ENCODE measurements at places on chromosomes 5 and 9.

- no peak for DNase-seq
These were observed 487.2 kb upstream of the KLF4 start for GRCh38 chr9:107976767-107977166.

DNA sequence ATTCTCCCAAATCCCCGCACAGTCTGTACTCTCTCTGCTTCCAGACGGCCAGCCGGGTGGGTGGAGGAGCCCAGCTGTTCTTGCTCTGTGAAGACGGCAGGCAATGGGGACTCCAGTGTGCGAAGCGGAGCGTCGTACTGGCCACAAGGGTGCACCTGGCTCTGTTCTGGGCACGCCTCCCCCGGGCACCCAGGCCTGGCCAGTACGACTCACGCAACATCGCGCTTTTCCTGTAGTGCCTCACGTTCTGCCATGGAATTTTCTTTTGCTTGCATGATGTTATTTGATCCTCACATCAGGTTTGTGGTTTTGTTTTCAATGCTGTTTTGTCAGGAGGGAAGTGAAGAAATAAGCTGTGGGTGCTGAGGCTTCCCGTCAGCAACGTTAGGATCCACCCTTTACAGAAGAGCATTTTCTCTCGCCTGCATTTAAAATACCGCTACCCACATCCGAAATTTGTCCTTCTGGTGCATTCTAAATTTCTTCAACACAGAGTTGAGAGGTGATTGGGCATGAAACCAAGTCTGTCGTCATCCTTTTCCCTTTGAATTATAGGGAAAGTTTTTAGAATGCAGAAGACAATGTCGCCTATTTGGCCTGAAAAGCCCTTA lies 311.7 kb downstream of the TRIM36 start:
- DNase-seq: no peak

DNA sequence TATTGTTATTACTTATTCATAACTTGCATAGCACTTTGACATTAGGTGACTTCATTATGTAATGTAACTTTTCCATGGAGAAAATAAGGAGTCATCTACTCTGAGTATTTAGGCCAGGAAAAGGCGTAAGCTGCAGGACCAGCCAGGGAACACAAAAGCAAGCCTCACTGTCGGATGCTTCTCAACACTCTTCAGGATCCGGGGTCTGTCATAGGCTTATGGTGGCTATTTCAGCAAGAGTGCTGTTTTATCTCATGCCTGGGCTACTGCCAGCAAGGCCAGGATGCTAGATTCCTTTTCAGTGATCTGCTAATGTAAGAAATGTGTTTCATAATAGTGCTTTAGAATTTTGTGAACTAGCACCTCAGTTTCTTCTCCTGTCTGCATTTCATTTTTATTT lies 162.4 kb downstream of the CHSY3 start:
- DNase-seq: no peak

GRCh38 chr5:122126756-122127321 lies 2.5 kb upstream of the ZNF474 start:
- no peak for DNase-seq

GRCh38 chr9:113876151-113876992 lies at the start of gene ZNF618:
Gene ZNF618 (plus strand): TSS chr9:113876309. CDS start chr9:113876381, 72 bp downstream.
- no peak for DNase-seq

DNA sequence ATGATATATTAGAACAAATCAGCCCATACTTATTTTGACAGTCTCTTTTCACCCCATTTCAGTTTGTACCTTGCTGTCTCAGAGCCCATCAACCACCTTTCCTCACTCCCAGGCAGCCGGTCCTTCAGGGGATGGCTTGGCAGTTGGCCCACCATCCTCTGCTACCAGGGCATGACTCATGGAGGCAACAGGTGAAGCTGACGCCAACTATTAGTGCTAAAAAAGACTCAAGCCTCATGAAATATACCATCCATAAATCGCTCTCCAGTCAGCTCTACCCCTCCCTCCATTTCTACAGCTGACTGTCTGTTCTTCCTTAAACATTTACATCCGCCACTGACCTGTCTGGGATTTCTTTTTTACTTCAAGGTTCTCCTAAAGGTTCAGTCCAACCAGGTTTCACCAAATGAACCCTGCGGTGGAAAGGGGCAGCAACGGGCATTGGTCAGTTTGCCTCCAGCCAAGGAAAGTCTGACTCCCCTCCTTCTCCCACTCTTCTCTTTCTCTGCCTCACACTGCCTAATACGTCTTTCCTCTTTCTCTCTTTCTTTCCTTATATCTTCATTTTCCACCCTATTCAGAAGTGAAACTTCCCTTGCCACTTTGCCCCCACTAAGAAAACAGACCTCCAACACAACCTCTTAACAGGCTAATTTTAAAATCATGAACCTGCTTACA lies 439.1 kb downstream of the RAB3C start:
- DNase-seq: no peak

GRCh38 chr9:81979196-81979595 lies 9.4 kb upstream of the SPATA31D1 start:
- DNase-seq: no peak

- no peak for DNase-seq
These were observed 93.3 kb upstream of the SLC44A1 start for GRCh38 chr9:105150991-105151685.

GRCh38 chr5:180069589-180070247 lies 1.8 kb downstream of the RNF130 start:
- DNase-seq: no peak

DNA sequence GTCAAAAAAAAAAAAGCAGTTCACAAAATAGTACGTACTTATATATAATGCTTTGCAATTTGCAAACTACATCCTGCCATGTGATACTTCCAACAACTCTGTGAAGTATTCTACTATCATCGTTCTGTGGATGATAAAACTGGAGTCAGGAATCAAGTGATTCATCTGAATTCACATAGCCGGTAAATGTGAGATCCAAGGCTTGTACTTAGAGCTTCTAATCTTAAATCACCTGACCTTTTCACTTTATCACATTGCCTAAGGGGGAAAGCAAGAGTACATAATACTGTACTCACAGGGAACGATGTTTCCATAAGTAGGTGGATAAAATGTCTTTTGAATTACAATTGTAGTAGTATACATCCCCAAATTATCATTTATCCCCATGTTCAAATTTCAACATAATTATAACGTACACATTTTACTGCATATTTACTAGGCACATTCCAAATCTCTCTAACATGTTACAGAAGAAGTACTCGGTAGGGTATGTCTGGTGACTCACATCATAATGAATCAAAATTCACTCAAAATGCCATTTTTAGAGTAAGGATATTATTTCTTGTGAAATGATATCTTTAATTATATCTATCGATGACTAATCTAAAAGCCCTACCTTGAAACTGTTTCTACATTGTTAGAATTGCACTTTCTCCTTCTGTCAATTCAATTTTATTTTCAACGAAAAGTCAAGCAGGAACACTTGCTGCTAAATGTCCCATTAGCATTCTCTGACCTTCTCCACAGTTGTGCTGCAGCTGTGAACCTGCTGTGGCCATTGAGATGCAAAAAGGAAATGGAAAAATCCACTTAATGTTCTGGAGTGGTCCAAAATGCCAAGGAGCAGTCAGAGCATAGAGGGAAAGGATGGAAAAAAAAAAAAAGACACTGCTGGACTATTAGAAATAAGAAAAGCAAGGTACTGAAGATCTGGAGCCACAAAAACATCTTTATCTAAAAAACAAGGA lies 78.9 kb downstream of the OR2K2 start:
- no peak for DNase-seq

GRCh38 chr5:145941448-145942130 lies 5.2 kb downstream of the SH3RF2 start:
- DNase-seq: no peak

- DNase-seq: no peak
These were observed 205.1 kb upstream of the EFNA5 start for GRCh38 chr5:107875833-107876232.

GRCh38 chr5:74767579-74767913 lies 497 bp downstream of the NSA2 start:
- peak; percentile 21 for DNase-seq

- no peak for DNase-seq
These were observed 429.6 kb upstream of the ZNF608 start for GRCh38 chr5:125176005-125176390.

- no peak for DNase-seq
These were observed 79.6 kb upstream of the SLCO6A1 start for GRCh38 chr5:102578362-102578761.

GRCh38 chr9:112308588-112308987 lies 24.8 kb downstream of the PTBP3 start:
- DNase-seq: no peak

DNA sequence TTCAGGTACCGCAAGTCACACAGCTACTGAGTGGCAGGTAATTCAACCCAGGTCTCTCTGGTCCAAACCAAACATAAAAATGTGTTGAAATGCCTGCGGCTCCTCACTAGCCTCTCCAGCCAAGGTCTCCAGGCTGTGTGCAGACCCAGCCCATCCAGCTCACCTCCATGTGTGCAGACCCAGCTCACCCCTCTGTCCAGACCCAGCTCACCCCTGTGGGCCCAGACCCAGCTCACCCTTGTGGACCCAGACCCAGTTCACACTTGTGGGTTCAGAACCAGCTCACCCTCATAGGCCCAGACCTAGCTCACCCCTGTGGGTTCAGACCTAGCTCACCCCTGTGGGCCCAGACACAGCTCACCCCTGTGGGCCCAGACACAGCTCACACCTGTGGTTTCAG lies 188.0 kb upstream of the ADCY2 start:
- DNase-seq: no peak

- no peak for DNase-seq
These were observed 409.8 kb downstream of the BNC2 start for GRCh38 chr9:16460696-16461095.

DNA sequence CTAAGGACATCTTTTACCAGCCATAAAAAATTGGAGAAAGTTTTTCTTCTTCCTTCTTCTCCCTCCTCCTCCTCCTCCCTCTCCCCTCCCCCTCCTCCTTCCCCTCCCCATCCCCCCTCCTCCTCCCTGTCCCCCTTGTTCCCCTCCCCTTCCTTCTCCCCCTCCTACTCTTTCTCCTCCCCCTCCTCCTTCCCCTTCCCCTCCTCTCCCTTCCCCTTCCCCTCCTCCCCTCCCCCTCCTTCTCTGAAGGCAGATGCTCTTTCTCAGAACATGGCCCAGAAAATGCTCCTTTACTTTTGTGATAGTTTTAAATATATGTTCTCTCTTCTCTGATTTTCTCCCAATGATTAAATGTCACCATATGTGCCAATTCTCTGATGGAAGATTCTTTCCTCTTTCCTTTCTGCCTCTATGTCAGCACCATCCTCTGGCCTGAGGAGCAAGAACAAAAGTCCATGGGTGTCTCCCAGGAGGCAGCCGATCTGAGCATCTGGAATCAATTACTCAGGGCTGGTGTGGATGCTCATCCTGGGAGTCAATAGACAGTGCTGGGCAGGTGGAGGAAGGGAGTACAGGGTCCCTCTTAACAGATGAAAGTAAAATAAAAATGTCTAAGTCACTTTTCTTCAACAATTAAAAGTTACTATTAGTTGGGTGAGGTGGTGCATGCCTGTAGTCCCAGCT lies 63.0 kb upstream of the GNA14 start:
- no peak for DNase-seq

GRCh38 chr5:40121236-40121635 lies 558.5 kb upstream of the PTGER4 start:
- DNase-seq: no peak

- DNase-seq: no peak
These were observed 112.8 kb downstream of the MARCHF11 start for GRCh38 chr5:16066810-16067209.

- no peak for DNase-seq
These were observed 40.2 kb upstream of the AGXT2 start for GRCh38 chr5:35087991-35088390.

DNA sequence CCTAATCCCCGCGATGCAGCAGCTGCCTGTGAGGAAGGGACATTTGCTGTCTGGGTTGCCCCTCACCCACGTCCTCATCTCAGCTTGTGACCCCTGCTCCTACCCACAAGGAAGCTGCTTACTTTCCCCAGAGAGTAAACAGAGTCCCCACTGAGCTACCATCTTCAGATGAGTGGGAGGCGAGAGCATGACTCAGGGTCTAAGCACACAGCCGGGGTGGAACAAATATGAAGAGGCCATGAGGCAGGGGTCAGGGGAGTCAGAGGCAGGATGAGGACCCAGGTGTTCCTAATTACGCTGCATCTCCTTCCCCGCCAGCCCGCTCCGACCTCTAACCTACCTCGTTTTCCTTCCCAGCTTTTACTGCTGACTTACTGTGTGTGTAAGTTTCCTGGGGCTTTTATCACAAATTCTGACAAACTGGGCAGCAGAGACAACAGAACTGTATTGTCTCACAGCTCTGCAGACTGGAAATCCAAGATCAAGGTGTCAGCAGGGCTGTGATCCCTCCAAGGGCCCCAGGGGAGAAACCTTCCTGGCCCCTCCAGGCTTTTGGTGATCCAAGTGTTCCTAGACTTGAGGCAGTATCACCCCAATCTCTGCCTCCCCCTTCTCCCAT lies 94.0 kb upstream of the DNAH5 start:
- no peak for DNase-seq

Measured in stimulated activated naive CD4-positive, alpha-beta T cell treated with Interleukin-2 at 50 U/mL for 16 hours (primary cell).